Caudate nucleus (tissue), 63 donors: ENCODE measurements at places on chromosomes 4 and X.

- DNase-seq, result no peak
Observed at GRCh38 chrX:150238632-150239382, 124.3 kb upstream of the MAMLD1 start.

GRCh38 chrX:56397636-56398035, 165.5 kb downstream of the KLF8 start:
- DNase-seq, result no peak

GRCh38 chr4:75235359-75235951, 278.7 kb downstream of the RCHY1 start:
- DNase-seq, result no peak

DNA sequence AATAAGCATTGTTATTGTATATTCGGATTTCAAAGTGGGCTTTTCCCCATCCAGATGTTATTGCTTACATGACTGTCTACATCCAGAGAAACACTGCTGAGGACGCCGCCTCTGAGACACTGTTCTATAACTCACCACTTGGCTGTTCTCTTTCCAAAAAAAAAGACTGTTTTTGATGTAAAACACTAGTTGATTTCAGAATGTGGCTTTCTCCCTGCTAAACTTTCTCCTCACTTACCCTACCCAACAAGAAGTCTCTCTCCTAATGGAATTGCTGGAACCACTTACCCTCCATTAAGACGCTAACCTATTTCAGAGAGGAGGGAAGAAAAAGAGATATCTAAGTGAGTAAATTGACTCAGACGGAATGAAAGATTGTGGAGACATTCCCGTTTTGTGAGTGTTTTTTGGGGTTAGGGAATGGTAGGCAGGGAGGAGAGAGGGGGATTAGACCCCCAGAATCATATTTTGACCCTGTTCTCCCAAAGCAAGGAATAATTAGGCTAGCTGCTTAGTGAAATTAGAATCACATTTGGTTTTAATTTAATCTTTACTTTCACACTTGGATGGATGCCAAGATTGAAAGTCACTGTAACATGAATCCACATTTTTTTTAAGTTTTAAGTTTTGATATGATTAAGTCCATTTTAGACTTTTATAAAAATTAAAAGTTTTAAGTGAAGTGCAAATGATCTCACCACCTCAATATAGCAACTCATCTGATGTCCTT, 174.9 kb downstream of the CHIC2 start:
- no peak for DNase-seq

DNA sequence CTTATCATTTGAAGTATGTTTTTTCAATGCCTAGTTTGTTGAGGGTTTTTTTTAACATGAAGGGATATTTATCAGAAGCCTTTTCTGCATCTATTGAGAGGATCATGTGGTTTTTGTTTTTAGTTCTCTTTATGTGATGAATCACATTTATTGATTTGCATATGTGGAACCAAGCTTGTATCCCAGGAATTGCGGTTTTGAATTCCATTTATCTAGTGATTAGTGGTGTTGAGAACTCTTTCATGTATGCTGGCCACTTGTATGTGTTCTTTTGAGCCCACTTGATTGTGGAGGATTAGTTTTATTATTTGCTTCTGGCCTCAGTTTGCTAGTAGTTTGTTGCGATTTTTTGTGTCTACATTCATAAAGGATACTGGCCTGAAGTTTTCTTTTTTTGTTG, 85.0 kb upstream of the CNKSR2 start:
- DNase-seq, result no peak

DNA sequence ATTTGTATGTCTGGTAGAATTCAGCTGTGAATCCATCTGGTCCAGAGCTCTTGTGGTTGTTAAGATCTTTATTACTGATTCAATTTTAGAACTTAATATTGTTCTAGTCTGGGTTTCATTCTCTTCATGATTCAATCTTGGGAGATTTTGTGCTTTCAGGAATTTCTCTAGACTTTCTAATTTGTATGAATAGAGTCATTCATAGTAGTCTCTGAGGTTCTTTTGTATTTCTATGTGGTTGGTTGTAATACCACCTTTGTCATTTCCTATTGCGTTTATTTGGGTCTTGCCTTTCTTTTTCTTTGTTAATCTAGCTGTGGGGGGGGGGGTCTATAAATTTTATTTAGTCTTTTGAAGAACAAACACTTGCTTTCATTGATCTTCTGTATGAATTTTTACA, 824.8 kb upstream of the GALNTL6 start:
- DNase-seq, result no peak
